ENCODE measurements at places on chromosomes 2 and 18. TPM values are rescaled to one million over a fixed set of nuclear protein-coding genes. Genes with fewer than 3 reads are reported as not detected.

The ANKRD62 gene
- polyA plus RNA-seq, result not detected

The CYP27A1 gene
- not detected for polyA plus RNA-seq

The UCN gene
- polyA plus RNA-seq, result 3.1 TPM

The SPHKAP gene
- polyA plus RNA-seq, result 1.7 TPM

The CCNT2 gene
- polyA plus RNA-seq, result 121 TPM

The MATN3 gene
- 0.60 TPM for polyA plus RNA-seq

The DCDC2C gene
- polyA plus RNA-seq, result not detected

The IL1A gene
- 0.14 TPM for polyA plus RNA-seq

The TBR1 gene
- polyA plus RNA-seq, result 4.5 TPM

The TRABD2A gene
- 2.7 TPM for polyA plus RNA-seq

The BOK gene
- polyA plus RNA-seq, result 2.3 TPM

The OTOS gene
- not detected for polyA plus RNA-seq

The HOXD13 gene
- not detected for polyA plus RNA-seq

The UGT1A3 gene
- not detected for polyA plus RNA-seq

The ARPC2 gene
- polyA plus RNA-seq, result 167 TPM

The ST8SIA5 gene
- 0.93 TPM for polyA plus RNA-seq

The PAX8 gene
- polyA plus RNA-seq, result not detected

The MARCHF4 gene
- polyA plus RNA-seq, result 13.0 TPM

The CFAP65 gene
- 1.7 TPM for polyA plus RNA-seq

The SH2D6 gene
- polyA plus RNA-seq, result not detected

The ACOXL gene
- polyA plus RNA-seq, result 0.12 TPM

The CAPN14 gene
- polyA plus RNA-seq, result 3.0 TPM

The MPP4 gene
- not detected for polyA plus RNA-seq

The NEU2 gene
- polyA plus RNA-seq, result not detected

The MAP3K19 gene
- polyA plus RNA-seq, result not detected

The ANKAR gene
- 7.4 TPM for polyA plus RNA-seq

The MARCO gene
- not detected for polyA plus RNA-seq

The RGPD6 gene
- 35.1 TPM for polyA plus RNA-seq

The VIT gene
- polyA plus RNA-seq, result not detected

The CABLES1 gene
- 1.8 TPM for polyA plus RNA-seq

The ME2 gene
- 76.2 TPM for polyA plus RNA-seq

The APCDD1 gene
- polyA plus RNA-seq, result 1.1 TPM

The CFAP221 gene
- 8.4 TPM for polyA plus RNA-seq

The UGT1A6 gene
- polyA plus RNA-seq, result not detected

The REG1B gene
- polyA plus RNA-seq, result not detected

The FAM228A gene
- polyA plus RNA-seq, result 2.6 TPM

The ZNF385B gene
- 0.30 TPM for polyA plus RNA-seq

The UGT1A8 gene
- polyA plus RNA-seq, result not detected

The NT5DC4 gene
- polyA plus RNA-seq, result not detected

The LRRTM4 gene
- polyA plus RNA-seq, result 37.3 TPM

The TMEM247 gene
- not detected for polyA plus RNA-seq

The TCF7L1 gene
- polyA plus RNA-seq, result 0.14 TPM

The MEP1B gene
- polyA plus RNA-seq, result not detected

The FBXO41 gene
- 6.7 TPM for polyA plus RNA-seq

The IL18RAP gene
- not detected for polyA plus RNA-seq

The CCDC121 gene
- polyA plus RNA-seq, result 2.2 TPM

The STRN gene
- 9.9 TPM for polyA plus RNA-seq

The TMEM169 gene
- polyA plus RNA-seq, result 28.8 TPM

The IL1R1 gene
- not detected for polyA plus RNA-seq

The PXDN gene
- 200 TPM for polyA plus RNA-seq

The MSTN gene
- polyA plus RNA-seq, result 1.2 TPM

The LONRF2 gene
- polyA plus RNA-seq, result 20.9 TPM

The ZC3H6 gene
- 6.1 TPM for polyA plus RNA-seq

The GAL3ST2 gene
- not detected for polyA plus RNA-seq
